ENCODE measurements at places on chromosomes 7 and 10. TPM values are rescaled to one million over a fixed set of nuclear protein-coding genes. Genes with fewer than 3 reads are reported as not detected.

SFTPD gene
- total RNA-seq = 1.5 TPM

GRCh38 chr10:76245951-76246495, 814.6 kb downstream of the LRMDA start:
- no peak for DNase-seq

CPED1 gene
- 6.0 TPM for total RNA-seq

GPR37 gene
- total RNA-seq = 10.7 TPM

- peak; percentile 17 for DNase-seq
These were observed 15.6 kb upstream of the PBLD start for GRCh38 chr10:68348265-68348741.

- DNase-seq = no peak
These were observed 194.6 kb upstream of the NRG3 start for GRCh38 chr10:81680359-81680758.

GRCh38 chr10:24008164-24009091, 200.5 kb upstream of the KIAA1217 start:
- no peak for DNase-seq

SPDYE8 gene
- total RNA-seq = not detected

DNA sequence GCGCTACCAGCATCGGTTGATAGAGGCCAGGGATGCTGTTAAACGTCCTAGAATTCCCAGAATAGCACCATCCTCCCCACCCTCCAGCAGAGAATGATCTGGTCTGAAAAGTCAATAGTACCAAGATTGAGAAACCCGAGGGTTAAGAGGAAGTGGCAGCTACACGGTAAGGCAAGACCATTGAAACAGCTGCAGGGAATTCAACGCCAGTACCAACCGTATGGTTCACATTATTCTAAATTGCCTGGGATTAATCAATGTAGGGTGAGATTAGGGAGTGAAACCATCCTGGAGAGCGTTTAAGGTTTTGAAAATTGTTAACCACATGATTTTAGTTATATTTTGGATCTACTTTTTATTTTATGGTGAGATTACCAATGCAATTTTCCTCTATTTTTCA, 352.2 kb downstream of the PRPF18 start:
- DNase-seq = no peak

GRCh38 chr10:133295426-133296320, 13.0 kb downstream of the TUBGCP2 start:
- no peak for DNase-seq

DNA sequence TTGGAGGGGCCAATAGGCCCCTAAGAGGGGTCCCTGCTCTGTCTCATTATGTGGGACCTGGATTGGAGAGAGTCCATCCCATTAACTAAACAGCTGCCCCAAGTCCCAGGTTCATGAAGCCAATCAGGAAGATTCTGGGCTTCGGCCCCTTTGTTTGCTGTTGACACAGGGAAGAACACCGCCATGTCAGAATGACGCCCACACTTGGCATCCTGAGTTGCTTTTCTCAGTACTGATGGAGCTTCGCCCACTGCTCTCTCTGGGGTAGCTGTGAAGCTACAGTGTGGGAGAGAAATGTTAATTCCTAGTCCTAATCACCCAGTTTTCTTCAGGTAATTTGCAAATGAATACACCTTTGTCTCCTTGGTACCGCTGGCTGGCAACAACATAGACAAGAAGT, 264.7 kb downstream of the GLRX3 start:
- no peak for DNase-seq

HTR5A gene
- 2.1 TPM for total RNA-seq

DNA sequence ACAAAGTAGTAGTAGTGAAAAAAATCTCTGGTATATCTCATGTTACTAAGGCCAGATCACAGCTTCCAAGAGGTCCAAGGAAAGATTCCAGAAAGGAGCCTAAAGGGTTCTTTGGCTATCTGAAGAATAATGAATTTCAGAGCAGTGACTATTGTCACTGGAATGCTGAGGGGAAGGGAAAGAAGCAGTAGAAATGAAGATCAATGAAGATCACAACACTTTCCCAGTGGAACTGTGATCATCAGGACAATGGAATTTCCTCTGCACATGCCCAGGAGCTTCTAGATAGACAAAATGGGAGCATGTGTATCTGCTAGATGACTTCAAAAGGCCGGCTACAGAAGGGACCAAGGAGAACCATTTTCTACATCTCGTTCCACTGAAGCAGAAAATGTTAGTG, 219.5 kb upstream of the PHYHIPL start:
- no peak for DNase-seq

- no peak for DNase-seq
These were observed 41.7 kb upstream of the ZMIZ2 start for GRCh38 chr7:44706788-44707557.

- no peak for DNase-seq
These were observed 89.0 kb downstream of the SEMA3A start for GRCh38 chr7:84105586-84105985.

UROS gene
- total RNA-seq = 53.4 TPM

CALY gene
- total RNA-seq = 6.6 TPM

- no peak for DNase-seq
These were observed 124.1 kb downstream of the CAMK1D start for GRCh38 chr10:12473491-12473890.

DNA sequence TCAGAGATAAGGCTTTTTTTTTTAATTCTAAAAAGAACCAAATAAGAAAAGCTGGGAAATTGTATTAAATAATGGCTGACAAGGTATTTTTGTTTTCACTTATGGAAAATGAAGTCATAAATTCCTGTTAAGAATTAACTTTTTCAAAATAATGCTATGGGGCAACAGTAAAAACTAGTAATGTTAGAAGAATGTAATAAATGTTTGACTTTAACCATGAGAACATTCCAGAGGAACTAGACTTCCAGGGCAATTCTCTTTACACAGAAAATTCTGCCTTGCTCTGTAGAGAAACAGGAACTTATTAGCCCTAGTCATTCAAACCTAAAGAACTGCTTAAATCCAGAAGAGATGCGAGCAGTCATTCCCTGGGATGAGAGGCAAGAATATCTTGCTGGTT, 571.1 kb downstream of the IPMK start:
- no peak for DNase-seq

DNA sequence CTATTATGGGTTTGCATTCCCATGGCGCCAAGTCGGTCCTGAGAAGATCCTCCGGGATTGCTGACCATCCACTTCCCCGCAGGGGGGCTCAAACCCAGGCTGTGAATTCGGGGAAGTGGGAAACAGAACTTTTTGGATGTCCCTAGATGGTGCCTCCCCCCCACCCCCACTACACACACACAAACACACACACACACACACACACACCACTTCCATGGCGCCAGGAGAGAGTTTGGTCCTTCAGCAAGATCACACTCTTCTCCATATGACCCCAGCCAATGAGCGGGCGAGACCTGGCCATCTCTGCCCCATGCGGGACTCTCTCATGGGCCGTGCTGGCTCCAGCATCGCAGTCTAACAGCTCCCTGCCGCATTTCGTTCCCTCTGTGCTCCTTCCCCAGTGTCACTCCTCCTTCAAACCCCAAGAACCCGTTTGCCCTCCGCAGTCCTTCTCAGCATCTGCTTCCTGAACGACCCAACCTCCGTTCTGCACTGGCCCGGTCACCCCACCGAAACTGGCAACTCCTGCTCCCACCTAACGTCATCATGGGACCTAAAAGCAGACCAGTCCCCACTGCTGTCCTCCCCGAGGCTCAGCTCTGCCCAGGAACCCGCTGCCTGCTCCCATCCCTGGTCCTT, 32.1 kb upstream of the TNRC18 start:
- no peak for DNase-seq

ANKRD1 gene
- not detected for total RNA-seq

GRCh38 chr10:631266-631665, 58.2 kb downstream of the DIP2C start:
- no peak for DNase-seq

ADAM22 gene
- 111 TPM for total RNA-seq

NKX1-2 gene
- total RNA-seq = 0.54 TPM

GRCh38 chr7:47601119-47601880, 19.4 kb upstream of the TNS3 start:
- DNase-seq = no peak

GIMAP8 gene
- 2.5 TPM for total RNA-seq

GRCh38 chr10:64036321-64036930, 515.2 kb downstream of the REEP3 start:
- DNase-seq = peak; percentile 69

H2BK1 gene
- total RNA-seq = not detected
